ENCODE measurements at places on chromosomes 2 and 18. TPM values are rescaled to one million over a fixed set of nuclear protein-coding genes. Genes with fewer than 3 reads are reported as not detected.

Gene CRYBA2
- total RNA-seq: 1.3 TPM

Gene CHRND
- total RNA-seq: not detected

Gene ANKRD29
- total RNA-seq: not detected

Gene CASP10
- total RNA-seq: 26.7 TPM

Gene CIB4
- not detected for total RNA-seq

Gene ACTR3
- total RNA-seq: 165 TPM

Gene CUL3
- 99.2 TPM for total RNA-seq

Gene GALNT13
- total RNA-seq: 6.0 TPM

Gene FECH
- total RNA-seq: 27.6 TPM

Gene CABLES1
- 6.8 TPM for total RNA-seq

Gene TEKT4
- total RNA-seq: not detected
